Glutamatergic neuron (in vitro differentiated cells): ENCODE measurements at places on chromosomes 2 and 18. TPM values are rescaled to one million over a fixed set of nuclear protein-coding genes. Genes with fewer than 3 reads are reported as not detected.

EML6 gene
- 0.91 TPM for total RNA-seq

DNA sequence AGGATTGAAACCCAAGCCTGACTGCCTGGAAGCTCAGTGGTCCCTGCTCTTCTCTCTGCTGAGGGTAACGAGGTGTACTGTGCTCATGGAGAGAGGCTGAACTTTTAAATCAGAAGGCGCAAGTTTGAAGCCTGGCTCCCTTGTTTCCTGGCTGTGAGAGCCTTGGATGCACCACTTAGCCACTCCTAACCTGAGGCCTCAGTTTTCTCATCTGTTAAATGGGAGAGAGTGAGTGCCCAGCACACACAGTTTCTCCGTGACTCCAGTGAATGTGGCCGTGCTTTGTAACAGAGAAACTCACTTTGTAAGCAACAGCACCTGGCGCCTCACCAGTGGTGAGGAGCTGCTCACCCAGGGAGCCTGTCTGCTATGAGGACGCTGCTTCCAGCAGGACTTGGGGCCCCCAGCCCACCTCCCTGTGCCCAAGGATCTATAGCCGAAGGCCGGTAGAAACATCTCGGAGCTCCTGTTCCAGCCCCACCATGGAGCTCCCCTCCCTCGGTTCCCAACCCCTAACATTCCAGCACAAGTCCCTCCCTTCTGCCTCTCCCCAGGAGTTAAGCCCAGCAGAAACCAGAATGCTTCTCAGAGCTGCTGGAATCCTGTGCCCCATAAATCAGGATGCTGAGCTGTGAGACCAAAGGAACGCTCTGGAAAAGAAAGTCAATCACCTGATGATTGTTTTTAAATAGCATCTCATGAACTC, 20.3 kb upstream of the KCNK3 start:
- DNase-seq: no peak

- DNase-seq: no peak
These were observed 19.1 kb downstream of the CYBRD1 start for GRCh38 chr2:171541202-171541887.

RTP5 gene
- not detected for total RNA-seq

DNA sequence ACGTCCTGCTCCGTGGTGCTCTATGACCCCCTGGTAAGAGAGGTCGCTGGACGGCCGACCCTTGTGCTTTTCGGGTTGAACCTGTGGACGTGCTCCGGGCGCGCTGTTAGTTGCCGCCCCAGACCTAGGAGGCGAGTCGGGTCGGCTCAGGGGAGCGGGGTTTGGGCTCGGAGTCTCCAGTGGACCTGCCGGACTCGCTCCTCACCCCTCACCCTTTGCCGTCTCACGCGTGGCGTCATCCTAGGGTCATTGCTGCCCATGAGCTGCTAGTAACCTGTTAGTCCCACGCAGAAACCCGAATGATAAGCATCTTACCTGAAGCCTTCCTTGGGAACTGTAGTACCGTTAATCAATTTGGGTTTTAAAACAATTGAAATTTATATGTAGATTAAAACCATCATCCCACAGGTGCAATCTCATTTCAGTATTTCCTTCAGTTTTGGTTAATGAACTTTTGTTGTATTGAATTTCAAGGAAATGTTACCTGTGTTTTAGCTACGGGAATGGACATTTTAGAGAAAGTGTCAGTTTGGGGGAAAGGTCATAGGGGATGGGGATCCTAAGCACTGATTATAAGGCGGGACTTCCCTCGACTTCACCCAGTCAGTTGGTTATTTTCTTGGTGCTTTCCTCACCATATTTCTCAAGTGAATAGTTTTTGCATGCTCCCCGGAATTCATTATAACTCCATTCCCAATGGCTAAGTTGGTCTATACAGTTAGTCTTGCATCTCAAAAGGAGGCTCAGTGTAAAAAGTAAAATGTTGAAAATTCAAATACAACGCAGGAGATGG, 536 bp downstream of the ELP2 start:
- no peak for DNase-seq

RETSAT gene
- 39.4 TPM for total RNA-seq

- peak; percentile 100 for DNase-seq
These were observed at the start of gene ONECUT2 for GRCh38 chr18:57434536-57435494. Gene ONECUT2, plus strand, starts transcription at chr18:57435374. Its CDS starts 343 bp downstream, at chr18:57435717.

MAL gene
- 9.0 TPM for total RNA-seq

DNA sequence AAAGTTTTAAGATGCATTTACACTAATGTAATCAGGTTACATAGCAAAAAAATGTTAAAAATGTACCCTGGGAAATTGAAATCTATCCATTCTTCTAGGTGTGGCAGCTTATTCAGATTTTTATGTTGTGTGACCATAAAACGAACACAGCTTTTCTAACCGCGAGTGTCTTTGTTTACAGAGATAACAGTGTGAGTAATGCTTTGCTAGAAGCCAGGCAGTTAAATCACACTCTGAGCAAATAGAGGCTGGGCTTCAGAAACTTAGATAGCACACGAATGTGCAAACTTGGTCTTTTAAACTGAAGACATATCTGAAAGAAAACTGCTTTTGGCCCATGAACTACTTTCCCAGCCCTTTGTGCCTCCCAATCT, 116.1 kb downstream of the SPTBN1 start:
- DNase-seq: no peak

- no peak for DNase-seq
These were observed 54.6 kb downstream of the ZFP36L2 start for GRCh38 chr2:43171789-43172188.
